Testis (tissue), 5 donors: ENCODE measurements at places on chromosomes 5 and 9. TPM values are rescaled to one million over a fixed set of nuclear protein-coding genes. Genes with fewer than 3 reads are reported as not detected.

- peak overlapping the region; percentile 55 for H3K4me3 ChIP-seq
- DNase-seq, result peak; percentile 78
- H3K4me1 ChIP-seq, result peaks cover 19% of the 10 kb centered on the region
- H3K27me3 ChIP-seq, result no peaks in the 10 kb centered on the region
- H3K27ac ChIP-seq, result peak overlapping the region; percentile 72
- H3K36me3 ChIP-seq, result no peaks in the 10 kb centered on the region
Measured at GRCh38 chr9:706606-707459, 134.7 kb upstream of the DMRT1 start.

DNA sequence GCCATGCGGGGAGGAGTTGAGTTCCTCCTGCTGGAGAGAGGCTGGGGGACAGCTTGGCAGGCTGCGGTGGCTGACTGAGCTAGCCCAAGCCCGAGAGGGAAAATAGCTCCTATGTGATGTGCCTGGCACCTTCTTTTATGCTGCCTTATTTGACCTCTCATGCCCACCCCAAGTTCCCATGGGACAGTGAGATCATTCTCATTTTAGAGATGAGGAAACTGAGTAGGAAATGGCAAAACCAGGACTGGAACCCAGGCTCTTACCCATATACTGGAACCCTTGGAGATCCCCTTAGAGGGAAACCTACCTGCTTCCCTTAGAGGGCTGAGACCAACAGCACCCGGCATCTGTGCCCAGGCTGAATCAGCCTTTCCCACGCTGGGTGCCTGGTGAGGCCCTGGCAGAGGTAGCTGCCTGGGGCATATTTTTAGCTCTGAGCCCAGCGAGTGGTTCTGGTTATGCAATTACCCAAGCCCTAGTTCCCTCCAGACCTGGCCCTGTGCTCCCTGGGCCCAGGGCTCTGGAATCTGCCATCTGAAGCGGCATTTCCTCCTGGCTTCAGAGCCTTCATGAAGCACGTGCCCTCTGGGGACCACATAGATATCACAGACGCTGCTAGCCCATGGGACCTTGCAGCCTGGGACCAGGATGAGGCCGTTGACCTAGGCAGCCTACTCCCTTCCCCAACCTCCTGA, 23.6 kb downstream of the COL27A1 start:
- DNase-seq, result no peak
- no peaks in the 10 kb centered on the region for H3K27me3 ChIP-seq
- no peak overlapping the region for H3K27ac ChIP-seq

Gene CENPK
- 17.0 TPM for total RNA-seq

Gene ZFP2
- total RNA-seq, result 10.4 TPM
